ENCODE measurements at places on chromosomes 1 and 21.

GRCh38 chr1:59671066-59671952 is 143.4 kb upstream of the HOOK1 start:
- no peak for DNase-seq

DNA sequence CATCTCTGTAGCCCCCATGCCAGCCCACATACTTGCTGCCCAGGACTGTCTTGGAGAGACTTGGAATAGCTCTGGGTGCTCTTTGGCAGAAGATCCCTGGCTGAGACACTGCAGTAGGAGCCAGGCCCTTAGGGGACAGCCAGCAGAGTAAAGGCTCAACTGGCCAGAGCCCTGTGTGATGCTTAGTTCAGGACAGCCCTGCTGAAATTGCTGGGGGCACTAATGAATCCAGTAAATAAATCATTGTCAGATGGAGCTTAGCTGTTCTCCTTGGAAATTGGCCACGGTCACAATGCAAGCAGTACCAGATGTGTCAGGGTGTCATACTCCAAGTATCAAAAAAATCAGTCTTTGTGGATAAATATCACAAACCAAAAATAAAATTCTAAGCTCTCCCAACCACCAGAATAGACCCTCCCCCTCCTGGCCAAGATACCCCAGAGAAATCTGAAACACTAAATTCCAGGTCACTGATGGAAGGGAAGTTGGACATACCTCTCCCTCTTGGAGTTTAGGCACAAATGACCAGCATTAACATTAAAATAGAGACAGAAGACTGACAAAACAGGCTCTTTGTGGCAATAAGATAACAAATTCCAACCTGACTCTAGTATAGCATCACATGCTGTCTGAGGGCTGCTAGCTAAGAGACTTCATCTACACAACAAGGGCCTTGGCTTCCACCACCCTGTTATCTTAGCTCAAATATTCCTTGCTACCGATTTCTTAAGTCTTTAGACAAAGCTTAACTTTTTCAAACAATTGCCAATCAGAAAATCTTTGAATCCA is 83.2 kb upstream of the DNAH14 start:
- no peak for DNase-seq

DNA sequence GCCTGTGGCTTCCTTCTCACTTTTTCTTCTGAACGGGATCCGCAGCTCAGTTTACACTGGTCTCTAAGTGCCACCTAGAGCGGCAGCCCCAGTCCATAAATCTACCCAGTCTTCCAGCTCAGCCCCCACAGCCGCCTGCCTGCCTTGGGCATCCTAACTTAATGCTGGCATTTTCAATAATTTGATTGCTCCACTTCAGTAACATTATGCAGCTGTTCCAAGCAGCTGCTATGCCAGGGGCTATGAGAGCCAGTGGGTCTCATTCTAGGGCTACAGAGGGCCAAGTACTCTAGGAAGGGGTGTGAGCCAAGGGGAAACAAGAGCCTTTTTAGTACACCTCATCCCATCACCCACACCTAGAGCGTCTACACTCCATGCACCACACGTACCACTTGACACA is 48.4 kb upstream of the COA6 start:
- DNase-seq, result no peak

- no peak for DNase-seq
These were observed 4.3 kb downstream of the HNRNPU start for GRCh38 chr1:244860078-244860477.

- peak; percentile 24 for DNase-seq
These were observed 26.5 kb upstream of the VAV3 start for GRCh38 chr1:107991371-107992066.

GRCh38 chr1:201309416-201309815 is 26.1 kb downstream of the PKP1 start:
- peak; percentile 25 for DNase-seq

DNA sequence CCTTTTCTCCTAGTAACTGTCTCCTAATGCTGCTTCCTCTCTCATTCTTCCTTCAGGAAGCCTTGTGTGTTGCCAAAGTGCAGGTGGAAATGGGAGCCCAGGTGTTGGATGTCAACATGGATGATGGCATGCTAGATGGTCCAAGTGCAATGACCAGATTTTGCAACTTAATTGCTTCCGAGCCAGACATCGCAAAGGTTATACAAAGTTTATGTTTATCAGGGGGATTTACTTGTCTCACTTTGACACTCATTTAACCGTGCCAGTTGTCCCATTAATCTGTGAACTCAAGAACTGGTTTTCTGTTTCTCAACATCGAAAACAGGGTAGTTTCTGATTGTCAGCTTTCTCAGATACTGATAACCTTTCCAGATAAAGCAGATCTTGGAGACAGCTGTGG is 40.4 kb downstream of the MTR start:
- DNase-seq, result no peak

GRCh38 chr1:40803447-40803846 is 19.9 kb downstream of the KCNQ4 start:
- DNase-seq, result no peak

DNA sequence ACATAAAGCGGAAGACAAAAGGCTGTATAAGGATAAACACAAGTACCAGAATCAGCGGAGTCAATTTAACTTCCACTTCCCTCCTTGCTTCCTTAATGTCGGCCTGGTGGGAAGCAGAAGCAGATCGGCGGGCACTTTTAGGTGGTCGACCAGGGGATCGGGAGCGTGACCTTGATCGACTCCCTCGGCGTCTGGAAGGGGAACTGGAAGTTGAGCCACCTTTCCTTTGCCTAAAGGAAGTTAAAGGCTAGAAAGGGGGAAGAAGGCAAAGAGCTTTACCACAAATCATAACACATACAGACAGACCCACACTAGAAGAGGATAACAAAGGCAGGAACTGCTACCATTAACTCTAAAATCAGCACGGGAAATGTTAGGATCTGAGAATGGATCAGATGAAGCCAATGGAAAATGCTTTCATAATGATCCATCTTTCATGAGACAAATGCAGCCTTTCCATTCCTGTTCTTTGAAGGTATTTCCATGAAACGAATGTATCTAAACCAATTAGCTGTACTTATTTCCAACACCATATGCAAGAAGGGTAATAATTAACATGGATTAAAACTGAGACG is 5.7 kb downstream of the LBR start:
- no peak for DNase-seq

GRCh38 chr1:2103266-2103900 is 53.2 kb downstream of the PRKCZ start:
- DNase-seq, result no peak

GRCh38 chr1:29835874-29836273 is 599.6 kb downstream of the PTPRU start:
- DNase-seq, result no peak

DNA sequence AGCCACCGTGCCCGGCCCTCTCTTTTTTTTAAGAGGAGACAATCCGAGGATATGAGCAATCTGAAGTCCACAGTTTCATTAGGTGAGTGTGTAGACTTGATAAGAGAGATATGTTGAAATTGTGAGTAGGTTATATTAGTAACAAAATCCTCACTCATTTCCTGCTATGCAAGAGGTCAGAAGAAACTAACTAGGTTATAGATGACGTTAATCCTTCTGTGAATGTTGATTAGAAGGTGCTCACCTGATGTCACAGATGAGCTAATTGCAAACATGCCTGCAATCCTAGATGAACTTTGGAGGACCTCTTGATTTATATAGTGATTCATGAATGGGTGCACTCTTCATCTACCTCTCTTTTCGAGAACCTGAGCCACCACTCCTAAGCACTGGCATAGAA is 29.3 kb downstream of the NTMT2 start:
- no peak for DNase-seq

DNA sequence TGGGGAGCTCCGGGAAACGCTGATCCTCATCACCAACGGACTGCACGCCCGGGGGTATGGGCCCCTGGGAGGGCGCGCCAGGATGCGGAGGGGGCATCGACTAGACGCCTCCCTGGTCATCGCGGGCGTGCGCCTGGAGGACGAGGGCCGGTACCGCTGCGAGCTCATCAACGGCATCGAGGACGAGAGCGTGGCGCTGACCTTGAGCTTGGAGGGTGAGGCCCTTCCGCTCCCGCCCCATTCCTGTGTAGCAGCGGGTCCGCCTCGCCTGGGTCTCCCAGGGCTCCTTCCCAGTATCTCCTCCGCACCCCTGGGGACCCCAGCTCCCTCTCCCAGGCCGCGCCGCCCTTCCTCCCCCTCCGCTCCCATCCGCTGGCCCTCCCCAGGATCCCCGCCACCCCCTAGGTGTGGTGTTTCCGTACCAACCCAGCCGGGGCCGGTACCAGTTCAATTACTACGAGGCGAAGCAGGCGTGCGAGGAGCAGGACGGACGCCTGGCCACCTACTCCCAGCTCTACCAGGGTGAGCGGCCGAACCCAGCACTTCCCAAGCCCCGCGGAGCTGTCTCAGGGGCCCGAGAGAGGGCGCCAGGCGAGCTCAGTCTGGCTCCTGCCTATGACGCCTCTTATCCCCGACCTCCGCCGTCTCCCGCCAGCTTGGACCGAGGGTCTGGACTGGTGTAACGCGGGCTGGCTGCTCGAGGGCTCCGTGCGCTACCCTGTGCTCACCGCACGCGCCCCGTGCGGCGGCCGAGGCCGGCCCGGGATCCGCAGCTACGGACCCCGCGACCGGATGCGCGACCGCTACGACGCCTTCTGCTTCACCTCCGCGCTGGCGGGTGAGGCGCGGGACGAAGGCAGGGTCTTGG is 5.0 kb downstream of the HAPLN2 start:
- DNase-seq, result no peak

DNA sequence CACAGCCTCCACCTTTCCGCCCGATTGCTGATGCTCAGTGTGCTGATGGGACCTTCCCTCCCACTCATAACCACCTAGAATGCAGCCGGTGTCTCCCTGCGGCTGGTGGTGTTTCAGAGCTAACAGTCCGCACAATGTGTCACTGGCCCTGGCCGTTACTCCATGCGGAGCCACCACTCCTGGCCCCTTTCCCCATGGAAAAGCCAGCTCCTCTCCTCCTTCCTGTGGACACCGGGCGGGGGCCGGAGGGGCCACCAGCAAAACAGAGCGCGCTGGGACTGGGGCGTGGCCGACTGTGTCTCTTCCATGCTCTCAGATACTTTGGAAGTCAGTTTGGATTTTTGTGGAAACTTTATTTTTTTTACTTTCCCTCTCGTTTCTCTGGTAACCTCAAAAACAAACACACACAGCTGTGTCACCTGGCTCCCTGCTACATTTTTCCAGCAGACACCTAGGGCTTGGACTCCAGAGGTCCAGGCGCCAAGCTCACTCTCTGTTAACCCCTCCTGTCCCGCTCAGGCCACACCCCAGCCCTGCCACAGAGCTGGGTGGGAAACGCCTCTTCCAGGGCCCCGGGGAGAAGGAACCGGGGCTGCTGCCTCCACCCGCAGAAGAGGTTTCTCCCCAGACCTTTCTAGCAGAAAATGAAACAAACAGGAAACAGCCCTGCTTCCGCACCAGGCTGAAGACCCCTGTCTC is 32.5 kb upstream of the COL6A2 start:
- DNase-seq, result peak; percentile 80

GRCh38 chr1:30044656-30045144 is 678.7 kb downstream of the MATN1 start:
- DNase-seq, result no peak

DNA sequence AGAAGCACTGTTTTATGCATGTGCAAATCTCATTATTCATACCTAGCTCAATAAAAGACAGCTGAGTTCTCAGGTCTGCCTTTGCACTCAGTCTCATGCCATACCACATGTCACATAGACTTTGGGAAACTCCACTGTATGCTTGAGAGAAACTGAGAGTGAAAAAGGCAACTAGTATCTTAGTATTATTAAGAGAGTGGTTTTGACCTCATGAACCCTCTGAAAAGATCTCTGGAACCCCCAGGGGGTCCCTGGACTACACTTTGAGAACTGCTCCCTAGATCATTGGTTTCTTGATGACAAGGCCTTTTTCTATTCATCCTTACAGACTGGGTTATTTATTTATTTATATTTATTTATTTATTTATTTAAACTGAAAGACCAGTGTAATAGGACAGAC is 3.7 kb upstream of the RHEX start:
- no peak for DNase-seq

DNA sequence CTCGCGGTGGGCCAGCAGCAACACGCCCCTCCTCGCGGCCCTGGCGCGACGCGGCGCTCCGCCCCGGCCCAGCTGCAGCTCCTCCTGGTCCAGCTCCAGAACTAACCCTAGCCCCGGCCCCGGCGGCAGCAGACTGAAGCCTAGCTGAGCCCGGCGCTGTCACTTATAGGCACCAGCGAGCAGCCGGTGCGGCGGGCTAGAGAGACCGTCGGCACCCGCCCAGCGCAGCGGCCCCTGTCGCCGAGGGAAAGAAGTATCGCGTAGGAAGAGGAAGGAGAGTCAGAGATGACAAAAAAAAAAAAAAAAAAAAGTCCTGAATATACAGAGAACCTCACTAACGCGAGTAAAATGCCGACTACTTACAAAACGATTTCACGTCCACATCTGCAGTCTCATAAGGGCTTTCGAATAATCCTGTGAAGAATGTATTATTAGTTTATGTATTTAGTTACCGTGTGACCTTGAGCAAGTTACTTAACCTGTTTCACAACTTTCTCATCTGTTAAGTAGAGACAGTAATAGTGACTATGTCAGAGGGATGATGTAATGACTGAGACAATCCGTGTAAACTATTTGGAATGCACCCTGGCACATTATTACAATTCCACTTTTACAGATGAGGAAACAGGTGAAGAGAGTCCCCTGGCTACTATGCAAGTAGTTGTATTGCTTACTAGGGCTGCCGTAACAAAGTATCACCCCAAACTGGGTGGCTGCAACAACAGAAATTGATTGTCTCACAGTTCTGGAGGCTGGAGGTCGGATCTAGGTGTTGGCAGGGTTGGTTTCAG is at the start of gene SLC9A1:
SLC9A1 (minus strand) TSS at position 135 of the 791 bp plus-strand sequence. CDS start 791 bp downstream, outside the sequence.
- peak; percentile 96 for DNase-seq

GRCh38 chr1:212780759-212781158 is 10.8 kb downstream of the NSL1 start:
- DNase-seq, result no peak

DNA sequence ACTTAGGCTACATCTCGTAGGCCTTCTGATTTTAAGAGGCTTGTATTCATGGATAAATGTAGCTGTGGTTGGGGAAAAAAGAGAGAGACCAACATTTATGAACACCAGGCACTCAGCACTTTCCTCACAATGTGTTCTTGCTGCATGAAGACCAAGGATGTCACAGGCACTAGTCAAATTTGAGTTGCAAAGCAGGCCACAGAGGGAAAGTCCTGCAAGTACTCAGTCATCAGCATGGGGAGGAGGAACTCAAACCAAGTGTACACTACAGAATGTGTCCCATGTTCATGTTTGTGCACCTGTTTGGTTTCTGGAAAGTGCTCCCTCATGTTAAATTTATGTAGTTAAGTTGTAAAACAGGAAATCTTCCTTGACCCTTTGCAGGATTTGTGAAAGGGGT is 8.7 kb upstream of the MAP3K7CL start:
- no peak for DNase-seq

DNA sequence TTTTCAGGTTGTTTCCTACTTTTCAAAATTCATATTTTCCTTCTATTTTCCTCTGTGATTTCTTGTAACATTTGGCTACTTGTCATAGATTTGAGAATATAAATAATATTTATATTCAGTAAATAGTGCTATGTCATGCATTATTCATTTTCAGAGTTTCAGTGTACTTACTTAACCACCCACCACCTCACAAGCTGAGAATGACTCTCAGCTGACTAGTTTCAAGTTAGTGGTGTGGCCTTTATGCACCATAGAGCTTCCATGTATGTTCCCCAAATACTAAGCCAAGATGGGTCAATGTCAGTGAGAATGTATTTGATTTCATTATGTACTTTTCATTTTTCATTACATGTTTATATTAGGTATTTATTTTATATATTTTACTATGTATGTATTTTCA is 56.9 kb upstream of the RGS1 start:
- DNase-seq, result no peak

- no peak for DNase-seq
These were observed 3.1 kb downstream of the COQ8A start for GRCh38 chr1:226943156-226943555.

- DNase-seq, result no peak
These were observed 51.5 kb downstream of the ELK4 start for GRCh38 chr1:205580140-205580922.
